ENCODE measurements at places on chromosomes 13 and 19.

DNA sequence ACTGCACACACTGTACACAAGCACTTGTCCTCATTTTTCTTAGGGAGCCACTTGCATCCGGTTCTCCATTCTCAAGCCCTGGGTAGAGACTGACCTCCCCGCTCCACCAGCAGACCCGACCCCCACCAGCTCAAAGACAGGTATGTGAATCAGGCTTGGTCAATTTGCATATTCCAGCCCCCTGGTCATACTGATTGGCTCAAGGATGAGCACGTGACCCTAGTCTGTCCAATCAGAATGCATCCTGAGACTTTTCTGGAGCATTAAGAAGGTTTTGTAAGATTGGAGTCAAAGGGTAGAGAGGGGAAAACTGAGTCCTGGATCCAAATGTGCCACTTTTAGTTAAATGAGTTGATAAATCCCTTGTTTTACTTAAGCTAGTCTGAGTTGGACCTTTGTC lies 34.1 kb downstream of the NOTCH3 start:
- no peak for DNase-seq

GRCh38 chr13:44848920-44849676 lies 140.2 kb downstream of the NUFIP1 start:
- no peak for DNase-seq

DNA sequence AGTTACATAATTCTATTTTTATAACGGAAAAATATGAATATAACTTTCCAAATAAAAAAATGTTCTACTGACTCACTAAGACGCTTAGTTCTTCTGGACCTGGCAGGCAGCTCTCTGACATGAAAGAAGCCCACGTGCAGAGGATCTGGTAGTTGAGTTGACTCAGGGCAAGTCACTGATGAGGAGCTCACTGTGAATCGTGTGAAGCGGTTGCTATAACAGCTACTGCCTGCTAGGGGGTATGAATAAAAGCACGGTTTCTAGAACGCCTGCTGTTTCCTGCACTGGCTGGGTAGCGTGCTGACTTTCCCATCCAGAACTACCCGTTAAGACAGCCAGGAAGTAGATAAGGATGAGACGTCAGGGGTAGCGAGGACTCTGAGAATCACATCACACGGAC lies 54.7 kb upstream of the WASF3 start:
- DNase-seq = no peak

DNA sequence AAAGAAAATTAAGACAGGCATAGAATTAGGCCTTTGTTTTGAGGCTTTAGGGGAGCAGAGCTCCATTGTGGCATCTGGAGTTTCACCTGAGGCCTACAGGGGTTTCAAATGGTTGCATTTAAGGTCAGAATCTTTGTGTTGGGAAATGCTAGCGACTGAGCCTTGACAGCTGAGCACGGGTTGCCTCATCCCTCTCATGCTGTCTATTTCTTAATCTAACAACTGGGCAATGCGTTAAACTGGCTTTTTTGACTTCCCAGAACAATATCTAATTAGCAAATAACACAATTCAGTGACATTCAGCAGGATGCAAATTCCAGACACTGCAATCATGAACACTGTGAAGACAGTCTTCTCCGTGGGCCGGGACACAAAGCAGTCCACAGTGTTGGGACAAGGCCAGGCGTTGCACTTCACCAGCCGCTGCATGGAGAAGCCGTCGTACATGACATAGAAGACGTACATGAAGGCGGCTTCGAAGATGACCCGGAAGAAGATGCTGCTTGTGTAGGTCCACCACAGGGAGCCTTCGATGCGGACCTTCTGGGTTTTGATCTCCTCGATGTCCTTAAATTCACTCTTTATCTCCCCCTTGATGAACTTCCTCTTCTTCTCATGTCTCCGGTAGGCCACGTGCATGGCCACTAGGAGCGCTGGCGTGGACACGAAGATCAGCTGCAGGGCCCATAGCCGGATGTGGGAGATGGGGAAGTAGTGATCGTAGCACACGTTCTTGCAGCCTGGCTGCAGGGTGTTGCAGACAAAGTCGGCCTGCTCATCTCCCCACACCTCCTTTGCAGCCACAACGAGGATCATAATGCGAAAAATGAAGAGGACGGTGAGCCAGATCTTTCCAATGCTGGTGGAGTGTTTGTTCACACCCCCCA lies 3.8 kb downstream of the GJB2 start:
- DNase-seq = no peak

DNA sequence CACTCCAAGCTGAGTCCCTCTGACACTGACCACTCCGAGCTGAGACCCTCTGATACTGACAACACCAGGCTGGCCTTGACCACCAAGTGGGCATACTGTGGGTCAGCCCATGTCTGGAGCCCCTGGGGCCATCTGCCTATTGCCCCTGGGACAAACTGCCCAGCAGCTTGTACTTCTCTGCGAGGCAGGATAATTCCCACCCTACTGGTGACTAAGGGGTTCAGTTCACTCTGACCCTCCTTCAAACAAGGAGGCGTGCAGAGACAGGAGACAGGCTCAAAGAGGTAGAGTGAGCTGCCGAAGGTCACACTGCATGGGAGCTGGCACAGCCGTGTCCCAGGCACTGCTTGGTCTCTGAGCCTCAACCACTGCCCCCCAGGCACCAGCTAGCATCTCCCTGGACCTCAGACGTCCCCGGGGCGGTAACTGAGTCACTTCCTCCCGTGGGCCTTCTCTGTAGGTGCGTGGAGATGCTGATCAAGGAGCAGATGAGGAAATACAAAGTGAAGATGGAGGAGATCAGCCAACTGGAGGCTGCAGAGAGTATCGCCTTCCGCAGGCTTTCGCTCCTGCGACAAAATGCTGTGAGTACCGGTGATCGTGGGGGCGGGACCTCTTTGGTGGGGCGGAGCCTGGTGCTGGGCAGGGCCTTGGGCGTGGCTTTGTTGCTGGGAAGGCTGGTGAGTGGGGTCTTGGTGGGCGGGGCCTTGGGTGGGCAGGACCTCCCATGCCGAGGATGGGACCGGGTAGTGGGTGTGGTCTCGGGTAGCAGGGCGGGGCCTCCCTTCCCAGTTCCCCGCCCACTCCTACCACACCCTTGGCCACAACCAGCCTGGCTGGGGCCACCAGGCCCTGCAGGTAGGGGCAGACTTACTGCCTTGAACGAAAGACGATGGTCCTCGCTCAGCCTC lies 5.8 kb upstream of the USE1 start:
- DNase-seq = peak; percentile 23

- DNase-seq = no peak
Measured at GRCh38 chr19:19297759-19298158, 22.6 kb downstream of the SUGP1 start.

DNA sequence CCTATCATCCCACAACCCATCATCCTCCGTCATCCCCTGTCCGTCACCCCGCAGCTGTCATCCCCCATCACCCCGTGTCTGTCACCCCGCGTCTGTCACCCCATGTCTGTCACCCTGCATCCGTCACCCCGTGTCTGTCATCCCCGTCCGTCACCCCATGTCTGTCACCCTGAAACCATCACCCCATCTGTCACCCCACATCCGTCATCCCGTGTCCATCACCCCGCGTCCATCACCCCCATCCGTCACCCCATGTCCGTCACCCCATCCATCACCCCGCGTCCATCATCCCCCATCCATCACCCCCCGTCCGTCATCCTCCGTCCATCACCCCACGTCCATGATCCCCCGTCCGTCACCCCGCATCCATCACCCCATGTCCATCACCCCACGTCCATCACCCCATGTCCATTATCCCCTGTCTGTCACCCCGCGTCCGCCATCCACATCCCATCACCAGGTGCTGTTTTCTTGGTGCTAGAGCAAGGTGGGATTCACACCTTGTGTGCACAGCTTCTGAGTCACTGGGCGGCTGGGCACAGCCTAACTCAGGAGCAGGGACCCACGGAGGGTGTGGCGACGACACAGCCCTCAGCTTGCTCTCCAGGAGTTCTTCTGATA lies 24.2 kb downstream of the RASA3 start:
- DNase-seq = no peak
